Neural progenitor cell (in vitro differentiated cells): ENCODE measurements at places on chromosomes 4 and X. TPM values are rescaled to one million over a fixed set of nuclear protein-coding genes. Genes with fewer than 3 reads are reported as not detected.

Gene GAGE1
- not detected in 2 replicates for total RNA-seq

Gene TLR2
- 0.22 and 0.34 TPM in 2 replicates for total RNA-seq

- H3K27ac ChIP-seq: no peak overlapping the region
- no peaks in the 10 kb centered on the region for H3K27me3 ChIP-seq
- H3K36me3 ChIP-seq: no peaks in the 10 kb centered on the region
- no peak overlapping the region for H3K4me3 ChIP-seq
- peaks cover 15% of the 10 kb centered on the region for H3K4me1 ChIP-seq
These were observed 177.4 kb downstream of the DCHS2 start for GRCh38 chr4:154314248-154314647.

DNA sequence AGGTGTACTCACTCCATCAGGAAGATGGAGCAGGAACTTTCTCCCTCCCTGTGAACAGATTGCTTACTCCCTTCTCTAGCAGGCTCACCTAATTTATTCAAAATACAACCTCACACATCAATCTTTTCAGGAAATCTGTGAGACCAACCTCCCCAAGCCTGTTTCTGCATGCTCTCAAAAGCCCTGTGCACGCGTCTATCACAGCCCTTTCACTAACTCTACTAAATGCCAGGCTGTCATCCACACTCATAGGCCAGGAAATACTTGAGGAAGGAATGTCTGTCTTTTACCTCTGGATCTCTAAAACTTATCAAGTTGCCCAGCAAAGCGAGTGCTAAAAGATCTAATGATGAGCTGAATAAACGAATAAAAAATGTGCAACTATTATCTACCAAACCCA is 11.2 kb downstream of the CAMK2D start:
- no peaks in the 10 kb centered on the region for H3K36me3 ChIP-seq
- DNase-seq: no peak
- no peaks in the 10 kb centered on the region for H3K27me3 ChIP-seq
- H3K4me3 ChIP-seq: no peak overlapping the region

DNA sequence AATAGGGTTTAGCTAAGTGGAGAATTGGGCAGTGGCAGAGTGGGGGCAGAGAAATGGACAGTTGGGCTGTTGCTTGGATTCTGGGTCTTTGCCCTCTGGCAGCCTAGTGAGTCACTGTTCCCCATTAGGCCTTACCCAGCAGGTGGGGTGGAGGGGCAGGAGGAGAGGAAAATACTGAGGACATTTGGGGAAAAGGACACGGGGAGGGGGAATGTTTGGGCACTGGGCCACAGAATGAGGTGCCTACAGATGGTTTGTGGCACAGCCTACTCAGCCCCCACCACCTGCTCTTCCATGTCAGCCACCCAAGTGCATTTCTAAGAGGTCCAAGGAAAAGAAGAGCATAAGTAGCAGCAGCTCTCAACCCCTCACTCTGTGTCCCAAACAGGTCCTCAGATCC is 13.0 kb downstream of the SLC16A2 start:
- H3K36me3 ChIP-seq: peaks cover 3% of the 10 kb centered on the region
- no peaks in the 10 kb centered on the region for H3K27me3 ChIP-seq
- peaks cover 13% of the 10 kb centered on the region for H3K4me1 ChIP-seq
- no peak overlapping the region for H3K27ac ChIP-seq

DNA sequence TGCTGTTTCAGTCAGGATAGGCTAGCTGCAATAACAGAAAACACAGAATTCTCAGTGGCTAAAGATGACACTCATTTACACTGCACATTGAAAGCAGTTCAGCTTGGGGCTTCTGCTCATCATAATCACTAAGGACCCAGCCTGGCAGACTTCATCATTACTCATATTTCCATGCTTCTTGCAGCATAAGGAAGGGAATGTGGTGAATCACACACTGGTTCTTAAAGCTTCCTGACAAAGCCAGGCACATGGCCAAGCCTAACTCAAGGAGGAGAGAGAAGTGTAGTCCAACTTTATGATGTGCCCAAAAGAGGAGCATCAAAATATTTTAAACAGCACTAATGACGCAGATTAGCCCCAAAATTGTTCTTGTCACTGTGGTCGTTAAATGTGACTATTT is 186.5 kb downstream of the BANK1 start:
- no peaks in the 10 kb centered on the region for H3K4me1 ChIP-seq
- H3K27ac ChIP-seq: no peak overlapping the region
- no peak overlapping the region for H3K4me3 ChIP-seq
- no peak for DNase-seq

- H3K4me1 ChIP-seq: peaks cover 4% of the 10 kb centered on the region
- peak; percentile 49 for DNase-seq
- H3K36me3 ChIP-seq: no peaks in the 10 kb centered on the region
- no peaks in the 10 kb centered on the region for H3K27me3 ChIP-seq
- H3K27ac ChIP-seq: no peak overlapping the region
These were observed 10.0 kb upstream of the MTM1 start for GRCh38 chrX:150558424-150558823.

DNA sequence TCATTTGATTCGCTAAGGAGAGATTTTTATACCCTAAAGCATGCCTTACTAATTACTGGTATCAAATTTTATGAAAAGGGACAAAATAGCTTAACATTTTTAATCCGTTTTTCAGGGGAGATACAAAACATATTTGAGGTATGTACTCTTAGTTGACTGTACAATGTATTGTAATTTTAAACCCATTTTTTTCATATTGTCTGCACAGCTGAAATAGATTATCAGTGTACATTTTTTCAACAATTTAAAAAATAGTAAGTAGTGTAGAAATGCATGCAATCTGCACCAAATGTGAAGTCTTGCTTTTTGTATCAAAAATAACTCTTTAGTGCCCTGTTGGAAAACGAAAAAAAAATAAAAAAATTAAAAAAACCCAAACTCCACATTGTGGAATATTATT is 82.2 kb downstream of the TENM3 start:
- H3K36me3 ChIP-seq: no peaks in the 10 kb centered on the region
- H3K27ac ChIP-seq: peak overlapping the region; percentile 29
- H3K27me3 ChIP-seq: no peaks in the 10 kb centered on the region
